Aorta (tissue), 5 donors: ENCODE measurements at places on chromosomes 11 and 22. TPM values are rescaled to one million over a fixed set of nuclear protein-coding genes. Genes with fewer than 3 reads are reported as not detected.

SMIM35 gene
- 0.15 TPM for total RNA-seq

- DNase-seq = no peak
Observed at GRCh38 chr11:115653076-115653475, 148.9 kb upstream of the CADM1 start.

DNA sequence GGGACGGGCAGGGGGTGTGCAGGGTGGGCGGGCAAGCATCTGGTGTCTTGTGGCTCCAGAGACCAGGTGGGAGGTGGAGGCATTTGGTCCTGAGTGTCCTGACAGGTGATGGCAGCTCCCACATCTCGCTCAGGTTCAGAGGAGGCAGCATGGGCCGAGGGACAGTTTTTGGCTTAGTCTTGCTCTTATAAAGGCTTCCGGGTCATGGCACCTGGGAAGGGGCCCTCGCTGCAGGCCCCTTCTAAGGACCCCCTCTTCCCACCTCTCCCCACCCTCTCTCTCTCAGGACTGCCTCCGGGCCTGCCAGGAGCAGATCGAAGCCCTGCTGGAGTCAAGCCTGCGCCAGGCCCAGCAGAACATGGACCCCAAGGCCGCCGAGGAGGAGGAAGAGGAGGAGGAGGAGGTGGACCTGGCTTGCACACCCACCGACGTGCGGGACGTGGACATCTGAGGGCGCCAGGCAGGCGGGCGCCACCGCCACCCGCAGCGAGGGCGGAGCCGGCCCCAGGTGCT is 9.9 kb downstream of the CCND1 start:
- no peak for DNase-seq

MRGPRE gene
- total RNA-seq = not detected

GRCh38 chr11:134243913-134244312 is 9.2 kb downstream of the THYN1 start:
- no peak for DNase-seq

GRCh38 chr11:12066056-12066798 is 44.2 kb upstream of the MICAL2 start:
- DNase-seq = no peak

- no peak for DNase-seq
Observed at GRCh38 chr22:27327981-27328721, 473.4 kb downstream of the MN1 start.

OR5D14 gene
- total RNA-seq = not detected

DNA sequence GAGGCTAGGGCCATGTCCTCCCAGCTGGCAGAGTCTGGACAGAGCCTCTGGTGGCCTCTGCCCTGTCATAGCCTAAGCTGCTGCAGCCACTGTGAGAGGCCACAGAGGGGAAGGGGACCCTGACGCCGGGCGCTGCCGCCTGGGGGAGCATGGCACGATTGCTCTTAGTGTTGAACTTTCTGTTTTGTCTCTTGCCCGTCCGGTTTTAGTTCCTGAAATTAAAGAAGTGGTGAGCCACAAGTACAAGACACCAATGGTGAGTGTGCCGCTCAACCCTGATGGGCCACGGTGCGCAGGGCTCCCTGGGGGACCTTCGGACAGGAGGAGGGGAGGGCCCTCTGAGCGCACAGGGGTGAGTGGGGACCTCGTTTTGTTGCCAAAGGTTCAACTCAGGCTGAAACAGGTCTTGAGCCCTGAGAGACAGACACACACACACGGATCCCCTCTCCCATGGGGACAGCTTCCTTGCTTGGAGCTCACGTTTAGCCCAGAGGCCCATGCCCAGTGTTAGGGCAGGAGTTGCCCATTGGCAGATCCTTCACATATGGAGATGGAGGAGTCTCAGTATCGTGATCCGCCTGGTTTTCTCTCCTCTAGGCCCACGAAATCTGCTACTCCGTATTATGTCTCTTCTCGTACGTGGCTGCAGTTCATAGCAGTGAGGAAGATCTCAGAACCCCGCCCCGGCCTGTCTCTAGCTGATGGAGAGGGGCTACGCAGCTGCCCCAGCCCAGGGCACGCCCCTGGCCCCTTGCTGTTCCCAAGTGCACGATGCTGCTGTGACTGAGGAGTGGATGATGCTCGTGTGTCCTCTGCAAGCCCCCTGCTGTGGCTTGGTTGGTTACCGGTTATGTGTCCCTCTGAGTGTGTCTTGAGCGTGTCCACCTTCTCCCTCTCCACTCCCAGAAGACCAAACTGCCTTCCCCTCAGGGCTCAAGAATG is 23.8 kb downstream of the MYBPC3 start:
- DNase-seq = peak; percentile 76

CD3E gene
- 2.3 TPM for total RNA-seq

DNA sequence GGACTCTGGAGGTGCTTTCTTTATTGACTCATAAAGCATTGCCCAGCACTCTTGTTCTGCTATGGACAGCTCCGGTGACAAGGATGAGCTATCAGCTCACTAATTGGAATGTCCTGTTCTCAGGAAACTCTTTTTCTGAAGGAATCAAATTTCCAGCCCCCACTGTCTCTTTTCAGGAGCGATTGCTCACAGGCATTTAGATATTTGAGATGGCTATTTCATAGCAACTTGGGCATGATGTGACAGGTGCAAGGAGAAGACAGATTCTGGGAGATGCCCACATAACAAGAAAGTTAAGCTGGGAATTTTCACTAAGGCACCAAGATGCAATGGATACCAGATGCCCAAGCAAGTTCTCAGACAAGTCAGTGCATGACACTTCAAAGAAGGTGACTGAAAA is 123.4 kb upstream of the CSNK2A3 start:
- no peak for DNase-seq

GRCh38 chr11:23226331-23227077 is 366.2 kb upstream of the CCDC179 start:
- no peak for DNase-seq

GRCh38 chr22:35544827-35545226 is 4.2 kb downstream of the RASD2 start:
- DNase-seq = no peak

TEX12 gene
- 0.57 TPM for total RNA-seq

GRCh38 chr22:39097098-39098020 is at the start of gene APOBEC3H:
TSS of gene APOBEC3H (plus strand) at chr22:39097244. CDS start at chr22:39100279, 3,035 bp downstream.
- DNase-seq = peak; percentile 77

- DNase-seq = no peak
Observed at GRCh38 chr22:30038219-30038618, 42.0 kb upstream of the HORMAD2 start.

GRCh38 chr22:29037340-29037932 is 24.2 kb downstream of the C22orf31 start:
- DNase-seq = no peak

OR1S2 gene
- total RNA-seq = not detected

- DNase-seq = no peak
Observed at GRCh38 chr11:93160808-93161207, 37.0 kb downstream of the SLC36A4 start.

DNA sequence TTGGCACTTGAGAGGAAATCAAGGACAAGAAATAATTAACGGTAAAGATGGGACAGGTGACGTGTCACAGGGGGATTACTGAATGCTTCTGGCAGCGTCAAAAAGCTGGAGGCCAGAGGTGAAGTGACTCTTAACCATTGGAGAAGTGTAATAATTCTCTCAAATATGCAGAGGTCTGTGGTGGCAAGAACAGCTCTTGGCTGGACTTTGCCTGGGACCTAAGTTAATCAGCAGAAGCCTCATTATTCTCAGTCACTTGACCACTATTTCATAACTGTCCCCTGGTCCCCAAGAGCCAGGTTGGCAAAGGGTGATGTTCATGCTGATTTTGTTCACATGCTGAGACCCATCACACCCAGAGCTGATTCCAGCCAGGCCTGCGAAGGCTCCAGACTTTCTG is 72.9 kb downstream of the TIMP3 start:
- DNase-seq = no peak

GRCh38 chr11:134661660-134662059 is 249.6 kb upstream of the B3GAT1 start:
- no peak for DNase-seq

APLNR gene
- 27.7 TPM for total RNA-seq

GRCh38 chr11:115085461-115086210 is 407.3 kb downstream of the NXPE2 start:
- DNase-seq = no peak

PTPN5 gene
- 2.1 TPM for total RNA-seq

DNA sequence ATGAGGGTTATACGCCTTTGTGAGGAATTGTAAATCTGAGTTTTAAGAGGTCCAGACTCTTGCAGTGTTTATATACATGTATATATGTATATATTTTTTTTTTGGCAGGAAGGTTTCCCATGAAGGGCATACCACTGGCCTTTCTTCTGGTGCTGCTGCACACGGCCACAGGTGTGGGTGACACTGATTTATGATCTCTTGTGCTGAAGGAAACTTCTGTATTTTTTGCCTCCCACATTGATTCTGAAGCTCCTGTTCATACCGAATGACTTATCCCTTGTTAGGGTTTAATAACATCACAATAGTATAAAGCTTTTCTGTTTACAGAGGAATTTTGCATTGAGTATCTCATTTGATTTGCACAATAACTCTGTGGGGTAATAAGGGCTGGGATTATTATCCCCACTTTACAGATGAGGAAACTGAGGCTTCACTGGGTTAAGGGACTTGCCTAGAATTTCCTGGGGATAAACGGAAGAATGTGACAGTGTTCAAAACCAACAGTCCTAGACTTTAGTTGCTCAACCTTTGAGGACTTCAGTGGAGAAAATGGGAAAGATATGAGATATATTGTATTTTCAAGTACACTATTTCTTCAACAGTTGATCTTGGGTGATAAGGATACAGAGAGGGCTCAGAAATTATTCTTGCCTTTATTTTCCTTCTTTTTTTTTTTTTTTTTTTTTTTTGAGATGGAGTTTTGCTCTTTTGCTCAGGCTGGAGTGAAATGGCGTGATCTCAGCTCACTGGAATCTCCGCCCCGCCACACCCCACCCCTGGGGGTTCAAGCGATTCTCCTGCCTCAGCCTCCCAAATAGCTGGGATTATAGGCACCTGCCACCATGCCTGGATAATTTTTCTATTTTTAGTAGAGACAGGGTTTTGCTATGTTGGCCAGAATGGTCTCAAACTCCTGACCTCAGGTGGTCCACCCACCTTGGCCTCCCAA is 70.1 kb downstream of the MICAL2 start:
- DNase-seq = no peak

DNA sequence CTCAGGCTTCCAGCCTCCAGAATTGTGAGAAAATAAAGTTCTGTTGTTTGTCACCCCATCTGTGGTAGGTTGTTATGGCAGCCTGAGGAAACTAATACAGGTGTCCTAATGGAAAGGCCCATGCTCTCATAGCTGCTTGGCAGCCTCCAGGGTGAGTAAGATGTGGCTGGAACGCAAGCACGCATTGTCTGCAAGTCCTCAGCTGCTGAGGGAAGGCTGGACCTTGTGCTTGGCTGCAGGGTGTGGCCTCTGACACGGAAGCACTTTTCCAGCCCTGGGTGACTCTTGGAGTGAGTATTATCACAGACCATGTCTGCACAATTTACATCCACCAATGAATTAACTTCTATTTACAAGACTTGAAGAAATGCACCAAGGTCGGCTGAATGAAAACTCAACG is 44.4 kb upstream of the BARX2 start:
- no peak for DNase-seq

INPP5J gene
- total RNA-seq = 2.4 TPM

PTGDR2 gene
- total RNA-seq = 0.13 TPM

OR4C15 gene
- not detected for total RNA-seq

POTEH gene
- total RNA-seq = not detected

AQP11 gene
- not detected for total RNA-seq

DNA sequence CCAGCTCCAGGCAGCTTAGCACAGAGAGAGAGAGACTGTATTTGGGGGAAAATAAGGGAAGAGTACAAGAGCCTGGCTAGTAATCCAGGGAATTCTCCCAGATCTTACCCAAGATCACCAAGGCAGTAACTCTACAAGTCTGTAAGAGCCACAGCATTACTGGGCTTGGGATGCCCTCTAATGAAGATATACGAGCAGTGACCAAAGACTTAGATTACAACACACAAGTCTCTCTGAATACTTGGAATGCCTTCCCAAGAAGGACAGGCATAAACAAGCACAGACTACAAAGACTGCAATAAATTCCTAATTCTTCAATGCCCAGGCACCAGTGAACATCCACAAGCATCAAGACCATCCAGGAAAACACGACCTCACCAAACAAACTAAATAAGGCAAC is 17.7 kb downstream of the DNAJC24 start:
- DNase-seq = no peak

DNA sequence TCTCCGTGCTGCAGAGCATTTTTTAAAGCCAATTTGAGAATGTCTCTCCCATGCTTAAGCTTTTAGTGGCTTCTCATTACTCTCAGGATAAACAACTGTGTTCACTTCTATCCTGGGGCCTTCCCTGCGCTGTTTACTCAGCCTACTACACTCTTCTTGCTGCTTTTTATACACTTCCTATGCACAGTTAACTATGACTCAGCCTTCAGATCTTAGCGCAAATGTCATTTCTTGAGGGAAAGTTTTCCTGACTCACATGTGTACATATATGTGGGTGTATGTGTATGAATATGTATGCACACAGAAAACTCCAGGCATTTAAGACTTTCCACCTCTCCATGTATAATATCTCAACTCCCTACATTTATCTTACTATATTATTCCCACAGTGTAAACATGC is 9.8 kb downstream of the THAP12 start:
- no peak for DNase-seq

YIF1A gene
- 73.2 TPM for total RNA-seq

SLC6A5 gene
- not detected for total RNA-seq

DNA sequence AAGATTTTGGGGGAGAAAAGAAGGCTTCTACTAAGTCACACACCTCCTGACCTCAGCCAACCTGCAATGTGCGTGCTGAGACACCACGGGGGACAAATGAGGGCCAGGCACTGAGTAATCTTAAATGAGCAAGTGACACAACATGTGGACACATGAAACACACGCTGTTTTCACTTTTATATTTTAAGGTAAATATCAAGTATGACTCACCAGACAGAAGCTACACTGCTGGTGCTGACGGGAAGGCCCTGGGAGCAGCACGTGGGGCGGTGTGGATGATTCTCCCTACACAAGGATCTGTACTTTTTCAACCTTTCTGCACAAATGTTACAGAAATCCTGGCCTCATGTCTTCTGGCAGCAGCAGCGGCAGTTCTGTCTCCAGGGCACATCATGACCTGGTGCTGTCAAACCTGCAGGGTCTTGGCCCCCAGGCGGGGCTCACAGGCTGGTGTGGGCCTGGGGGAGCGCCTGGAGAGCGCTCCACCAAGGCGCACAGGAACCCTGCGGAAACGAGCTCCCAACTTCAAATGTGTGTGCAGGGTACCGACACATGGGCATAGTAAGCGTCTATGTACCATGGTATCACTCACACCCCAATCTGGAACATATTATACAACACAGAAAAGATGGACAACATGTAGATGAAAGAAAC is 61.7 kb downstream of the DGCR2 start:
- DNase-seq = no peak

PHF21B gene
- 0.75 TPM for total RNA-seq

- no peak for DNase-seq
Observed at GRCh38 chr22:20951932-20952380, 15.1 kb upstream of the AIFM3 start.
